ENCODE measurements at places on chromosomes 2 and 18. TPM values are rescaled to one million over a fixed set of nuclear protein-coding genes. Genes with fewer than 3 reads are reported as not detected.

DNA sequence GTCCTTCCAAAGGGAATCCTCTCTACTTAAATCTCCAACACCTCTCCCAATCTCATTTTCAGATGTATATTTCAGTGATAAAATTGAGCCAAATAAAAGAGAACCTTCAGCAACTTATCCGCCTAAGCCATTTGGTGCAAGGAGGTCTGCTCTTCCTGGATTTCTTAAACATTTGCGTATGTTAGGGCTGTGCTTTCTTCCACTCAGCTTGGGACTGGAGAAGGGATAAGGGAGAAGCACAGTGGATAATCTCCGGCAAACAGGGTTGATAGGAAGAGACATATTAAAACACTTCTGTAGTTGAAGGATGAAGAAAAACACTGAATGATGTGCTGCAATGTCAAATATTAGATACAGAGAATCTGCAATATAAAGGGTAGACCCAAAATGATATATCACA, 796.2 kb downstream of the KCNJ3 start:
- H3K27ac ChIP-seq: no peak overlapping the region
- no peaks in the 10 kb centered on the region for H3K4me1 ChIP-seq
- no peak for DNase-seq
- H3K27me3 ChIP-seq: no peaks in the 10 kb centered on the region
- H3K36me3 ChIP-seq: no peaks in the 10 kb centered on the region
- no peak overlapping the region for H3K4me3 ChIP-seq

The MPP4 gene
- not detected for total RNA-seq

GRCh38 chr2:212926940-212927339, 224.5 kb downstream of the IKZF2 start:
- H3K27me3 ChIP-seq: no peaks in the 10 kb centered on the region
- no peak overlapping the region for H3K27ac ChIP-seq
- H3K4me1 ChIP-seq: no peaks in the 10 kb centered on the region
- H3K4me3 ChIP-seq: no peak overlapping the region
- no peak for DNase-seq

GRCh38 chr2:231161877-231162329, 36.5 kb upstream of the ARMC9 start:
- H3K27me3 ChIP-seq: no peaks in the 10 kb centered on the region
- H3K4me3 ChIP-seq: no peak overlapping the region

DNA sequence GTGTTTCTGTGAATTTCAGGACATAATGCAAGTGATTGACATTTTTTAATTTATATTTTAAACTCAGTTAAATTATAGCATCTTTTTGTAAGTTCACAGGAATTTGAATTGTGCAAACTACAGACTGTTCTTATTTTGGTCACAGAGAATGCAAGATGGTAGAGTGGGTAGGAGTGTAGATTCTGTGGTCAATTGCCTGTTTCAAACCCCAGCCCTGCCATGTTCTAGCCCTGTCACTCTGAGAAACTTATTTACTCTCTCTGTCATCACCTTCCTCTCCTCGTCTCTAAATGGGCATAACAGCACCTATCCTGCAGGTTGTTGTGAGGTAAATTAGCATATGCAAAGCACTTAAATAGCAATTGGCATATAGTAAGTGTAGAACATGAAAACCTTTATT, 879.8 kb downstream of the CPS1 start:
- no peaks in the 10 kb centered on the region for H3K4me1 ChIP-seq
- no peak overlapping the region for H3K27ac ChIP-seq
- H3K27me3 ChIP-seq: no peaks in the 10 kb centered on the region
- no peaks in the 10 kb centered on the region for H3K36me3 ChIP-seq
- no peak for DNase-seq
- H3K4me3 ChIP-seq: no peak overlapping the region

DNA sequence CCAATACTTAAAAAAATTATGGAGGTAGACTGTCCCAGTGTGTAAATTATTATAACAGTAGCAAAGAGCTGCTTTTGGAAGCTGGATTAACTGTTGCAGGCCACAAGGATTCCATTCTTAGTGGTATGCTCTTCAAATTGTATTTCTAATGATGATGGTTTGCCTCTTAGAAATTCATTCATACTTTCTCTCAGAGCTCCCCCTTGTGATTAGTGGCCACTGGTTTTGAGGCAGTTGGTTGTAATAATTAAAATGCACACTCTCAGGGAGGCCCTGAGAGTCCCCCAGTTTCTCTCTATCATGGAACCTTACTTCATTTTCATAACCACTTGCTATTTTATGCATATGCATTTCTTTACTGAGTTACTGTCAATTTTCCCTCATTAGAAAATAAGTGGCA, 122.5 kb downstream of the PLA2R1 start:
- H3K27ac ChIP-seq: no peak overlapping the region
- H3K36me3 ChIP-seq: no peaks in the 10 kb centered on the region
- no peak overlapping the region for H3K4me3 ChIP-seq
- H3K27me3 ChIP-seq: no peaks in the 10 kb centered on the region

- H3K27ac ChIP-seq: no peak overlapping the region
- H3K27me3 ChIP-seq: no peaks in the 10 kb centered on the region
- no peaks in the 10 kb centered on the region for H3K4me1 ChIP-seq
- H3K36me3 ChIP-seq: no peaks in the 10 kb centered on the region
- DNase-seq: no peak
- H3K4me3 ChIP-seq: no peak overlapping the region
These were observed 184.9 kb downstream of the AGAP1 start for GRCh38 chr2:235678712-235679111.

The SLC14A1 gene
- 3.6 TPM for total RNA-seq

The ZAP70 gene
- 180 TPM for total RNA-seq

The ALPG gene
- total RNA-seq: not detected

The TEX44 gene
- not detected for total RNA-seq

The CYP27C1 gene
- not detected for total RNA-seq

The TDRD15 gene
- total RNA-seq: not detected

The GLI2 gene
- total RNA-seq: not detected

The SPC25 gene
- total RNA-seq: 27.7 TPM

GRCh38 chr2:235564884-235565530, 71.2 kb downstream of the AGAP1 start:
- H3K36me3 ChIP-seq: no peaks in the 10 kb centered on the region
- H3K27me3 ChIP-seq: no peaks in the 10 kb centered on the region
- no peak for DNase-seq
- H3K4me1 ChIP-seq: no peaks in the 10 kb centered on the region

The SFT2D3 gene
- total RNA-seq: 5.5 TPM

GRCh38 chr2:83370419-83370762, 1088.7 kb downstream of the SUCLG1 start:
- no peak overlapping the region for H3K4me3 ChIP-seq
- DNase-seq: no peak
- H3K27me3 ChIP-seq: no peaks in the 10 kb centered on the region
- no peak overlapping the region for H3K27ac ChIP-seq
- no peaks in the 10 kb centered on the region for H3K36me3 ChIP-seq
- no peaks in the 10 kb centered on the region for H3K4me1 ChIP-seq

GRCh38 chr2:16578081-16578480, 87.6 kb downstream of the CYRIA start:
- no peaks in the 10 kb centered on the region for H3K36me3 ChIP-seq
- no peaks in the 10 kb centered on the region for H3K4me1 ChIP-seq
- no peak for DNase-seq
- H3K27ac ChIP-seq: no peak overlapping the region

The SULT1C4 gene
- not detected for total RNA-seq

GRCh38 chr2:227782804-227783203, 30.8 kb upstream of the CCL20 start:
- H3K27me3 ChIP-seq: no peaks in the 10 kb centered on the region
- H3K4me3 ChIP-seq: no peak overlapping the region
- H3K36me3 ChIP-seq: no peaks in the 10 kb centered on the region
- H3K27ac ChIP-seq: no peak overlapping the region
- H3K4me1 ChIP-seq: no peaks in the 10 kb centered on the region

GRCh38 chr2:37326285-37326684, 1.7 kb upstream of the PRKD3 start:
- DNase-seq: no peak
- no peaks in the 10 kb centered on the region for H3K27me3 ChIP-seq
- no peak overlapping the region for H3K27ac ChIP-seq
- no peaks in the 10 kb centered on the region for H3K36me3 ChIP-seq
- H3K4me1 ChIP-seq: peaks cover 14% of the 10 kb centered on the region

The MAP3K19 gene
- total RNA-seq: not detected

- no peak overlapping the region for H3K4me3 ChIP-seq
- no peak overlapping the region for H3K27ac ChIP-seq
- H3K27me3 ChIP-seq: no peaks in the 10 kb centered on the region
- H3K36me3 ChIP-seq: no peaks in the 10 kb centered on the region
- DNase-seq: no peak
These were observed 78.5 kb downstream of the LRP1B start for GRCh38 chr2:142052220-142052863.

DNA sequence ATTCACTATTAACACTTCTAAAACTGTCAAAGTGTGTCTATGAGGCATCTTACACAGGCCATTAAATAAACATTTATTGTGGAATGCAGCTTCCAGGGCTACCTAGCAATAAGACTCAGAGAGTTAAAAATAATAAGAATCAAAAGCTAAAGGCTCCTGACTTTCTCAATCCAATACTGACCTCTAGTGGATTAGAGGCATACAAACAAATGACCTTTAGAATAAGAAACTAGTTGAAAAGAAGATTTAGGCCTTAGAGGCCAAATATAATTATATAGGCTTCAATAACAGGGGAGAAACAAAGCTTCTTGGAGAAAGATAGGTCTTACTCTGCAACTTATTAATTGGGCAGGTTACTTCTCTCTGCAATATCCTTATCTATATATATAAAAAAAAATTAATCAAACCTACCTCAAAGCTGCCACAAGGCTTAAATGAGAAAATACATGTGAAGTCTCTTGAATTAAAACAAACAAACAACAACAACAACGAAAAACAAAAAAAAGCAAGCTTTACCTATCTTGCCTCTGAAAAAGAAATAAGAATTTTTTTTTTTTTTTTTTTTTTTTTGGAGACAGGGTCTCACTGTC, 246.1 kb downstream of the EXOC6B start:
- no peaks in the 10 kb centered on the region for H3K36me3 ChIP-seq
- H3K27ac ChIP-seq: no peak overlapping the region
- no peaks in the 10 kb centered on the region for H3K4me1 ChIP-seq
- H3K27me3 ChIP-seq: no peaks in the 10 kb centered on the region

The STK17B gene
- 121 TPM for total RNA-seq

The DSG4 gene
- not detected for total RNA-seq

The LOXHD1 gene
- total RNA-seq: not detected

DNA sequence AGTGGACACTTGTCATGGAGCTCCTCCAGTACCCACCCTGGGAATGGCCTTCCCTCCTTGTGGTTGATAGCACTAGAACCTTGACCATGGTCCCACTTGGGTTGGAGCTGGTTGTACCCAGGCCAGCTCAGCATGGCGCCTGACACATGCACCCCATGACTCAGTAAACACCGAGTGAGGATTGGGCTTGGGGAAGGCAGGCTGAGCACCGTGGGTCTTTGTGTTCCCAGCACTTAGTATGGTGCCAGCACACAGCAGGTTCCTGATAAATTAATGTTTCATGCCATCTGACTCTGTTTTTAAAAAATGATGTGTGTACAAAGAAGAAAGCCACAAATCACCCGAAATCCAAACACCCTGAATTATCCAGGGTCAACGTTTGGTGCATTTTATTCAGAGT, 69.8 kb downstream of the CIB4 start:
- H3K4me3 ChIP-seq: no peak overlapping the region
- no peak overlapping the region for H3K27ac ChIP-seq
- no peaks in the 10 kb centered on the region for H3K4me1 ChIP-seq
- H3K27me3 ChIP-seq: no peaks in the 10 kb centered on the region
- no peaks in the 10 kb centered on the region for H3K36me3 ChIP-seq

The TCF23 gene
- not detected for total RNA-seq
